ENCODE measurements at places on chromosomes 6 and 20.

DNA sequence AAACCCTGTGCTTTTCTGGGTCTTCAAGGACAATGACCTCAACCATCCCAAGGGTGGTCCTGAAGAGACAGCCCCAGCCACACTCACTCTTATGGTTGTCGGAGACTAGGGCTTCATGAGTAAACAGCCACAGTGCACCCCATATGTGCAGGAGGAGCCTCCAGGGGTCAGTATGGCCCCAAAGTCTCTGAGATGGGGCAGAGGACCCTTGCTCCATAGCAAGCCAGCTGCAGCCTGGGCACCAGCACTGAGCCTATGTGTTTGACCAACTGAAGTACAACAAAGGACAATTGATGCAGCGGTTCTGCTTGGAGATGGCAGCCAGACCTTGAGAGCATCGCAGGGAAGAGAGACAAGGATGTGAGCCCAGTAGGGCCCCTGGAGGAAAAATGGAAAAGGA, 112.2 kb downstream of the LRFN2 start:
- no peak for DNase-seq

GRCh38 chr6:12261502-12261901, 28.7 kb upstream of the EDN1 start:
- DNase-seq = no peak

DNA sequence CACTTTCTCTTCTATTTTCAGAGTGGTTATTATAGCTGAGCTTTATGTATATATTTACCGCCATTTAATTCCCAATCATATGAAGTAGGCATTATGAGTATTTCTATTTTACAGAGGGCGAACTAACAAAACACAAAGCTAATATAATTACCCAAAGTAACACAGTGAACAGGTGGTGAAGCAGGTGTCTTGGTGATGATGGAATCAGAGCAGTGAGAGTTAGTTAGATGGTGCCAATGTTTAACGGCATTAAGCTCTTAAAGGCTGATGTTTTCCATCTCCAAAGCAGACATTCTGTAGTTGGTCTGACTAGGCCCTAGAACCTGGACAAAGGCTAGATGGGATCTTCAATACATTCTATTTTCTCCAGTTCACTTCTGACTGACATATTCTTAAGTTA, 551.1 kb upstream of the SYNCRIP start:
- no peak for DNase-seq

DNA sequence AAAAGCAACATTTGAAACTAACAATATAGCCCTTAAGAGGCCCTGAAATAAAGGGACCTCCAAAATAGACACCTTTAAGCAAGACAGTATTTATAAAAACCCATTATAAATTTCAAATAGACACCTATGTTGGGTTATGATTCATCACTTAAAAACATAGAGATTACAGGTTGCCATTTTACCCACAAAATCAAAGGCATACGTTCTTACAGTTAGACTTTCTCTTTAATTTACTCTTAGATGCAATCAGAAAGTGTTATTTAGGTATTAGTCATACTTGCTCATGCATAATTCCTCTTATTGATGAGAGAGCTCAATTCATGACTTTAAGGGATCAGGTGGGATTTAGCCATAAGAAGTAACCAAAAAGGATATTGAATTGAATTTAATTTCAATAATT, 51.5 kb upstream of the TMEM200A start:
- no peak for DNase-seq

DNA sequence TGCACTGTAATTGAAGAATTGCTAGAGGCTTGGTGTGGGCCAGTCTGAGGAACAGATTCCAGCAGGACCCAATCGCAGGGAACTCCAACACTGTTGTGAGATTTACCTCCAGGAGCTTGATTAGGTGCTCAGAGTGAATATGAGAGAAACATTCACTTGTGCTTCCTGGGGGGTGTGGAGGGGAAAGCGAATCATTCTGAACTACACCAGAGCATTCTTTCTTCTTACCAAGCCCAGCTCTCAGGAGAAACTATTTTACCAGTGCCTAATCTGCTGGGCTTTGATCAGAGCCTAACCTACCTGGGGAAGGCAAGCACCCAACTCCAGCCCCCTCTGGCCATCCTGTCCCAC, 7.4 kb upstream of the SIRPB1 start:
- no peak for DNase-seq

GRCh38 chr6:73017476-73017875, 207.8 kb downstream of the KHDC1L start:
- DNase-seq = no peak

DNA sequence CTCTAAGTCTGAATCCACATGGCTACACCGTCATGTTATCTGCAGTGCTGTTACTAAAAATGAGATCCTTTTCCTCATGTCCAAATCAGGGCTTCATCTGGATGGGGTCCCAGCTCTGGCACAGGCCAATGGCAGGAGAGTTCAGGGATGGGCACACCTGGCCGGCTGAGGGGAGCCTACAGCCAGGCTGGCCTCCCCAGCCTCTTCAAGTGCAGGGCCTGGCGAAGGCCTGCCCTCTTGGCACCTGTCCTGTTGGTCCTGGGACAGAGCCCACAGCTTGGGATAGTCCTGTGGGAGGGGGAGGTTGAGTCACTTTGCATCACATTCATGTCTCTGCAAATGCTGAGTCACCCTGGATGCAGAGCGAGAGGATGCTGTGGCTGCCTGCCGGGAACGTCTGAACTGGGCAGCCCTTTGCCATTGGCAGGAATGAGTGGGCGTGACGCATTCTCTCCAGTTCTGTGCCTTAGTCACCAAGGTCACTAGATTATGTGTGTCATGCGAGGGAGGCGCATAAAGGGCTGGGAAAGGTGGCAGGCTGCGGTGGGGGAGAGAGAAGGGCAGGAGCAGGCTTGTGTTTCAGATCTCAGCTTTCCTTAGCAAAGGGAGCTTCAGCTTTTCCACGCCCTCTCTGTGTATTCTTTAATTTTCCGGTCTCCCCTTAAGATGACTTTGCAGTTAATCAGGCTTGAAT, 223.2 kb upstream of the ECI2 start:
- no peak for DNase-seq

GRCh38 chr6:14816116-14816859, 429.6 kb upstream of the JARID2 start:
- DNase-seq = no peak

- no peak for DNase-seq
Observed at GRCh38 chr20:41509316-41510200, 108.6 kb downstream of the CHD6 start.

DNA sequence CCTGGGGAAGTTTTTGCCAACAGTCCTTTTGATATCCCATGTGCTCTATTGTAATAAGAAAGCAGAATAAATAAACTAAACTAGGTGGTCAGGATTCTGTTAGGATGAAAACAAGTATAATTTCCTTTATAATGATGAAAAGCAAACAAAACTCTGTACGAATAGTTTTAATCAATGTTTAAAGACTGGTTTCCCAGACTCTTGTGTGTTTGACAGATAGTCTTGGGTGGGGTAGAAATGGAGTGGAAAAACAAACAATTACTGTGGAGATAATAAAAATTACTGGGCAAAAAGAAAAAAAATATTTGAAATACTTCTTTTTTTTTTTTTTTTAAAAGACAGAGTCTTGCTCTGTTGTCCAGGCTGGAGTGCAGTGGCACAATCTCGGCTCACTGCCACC, 152.1 kb upstream of the FLRT3 start:
- no peak for DNase-seq

GRCh38 chr20:63898882-63899558, 4.1 kb downstream of the DNAJC5 start:
- DNase-seq = no peak

- DNase-seq = no peak
Observed at GRCh38 chr6:145318952-145319351, 416.4 kb downstream of the EPM2A start.

DNA sequence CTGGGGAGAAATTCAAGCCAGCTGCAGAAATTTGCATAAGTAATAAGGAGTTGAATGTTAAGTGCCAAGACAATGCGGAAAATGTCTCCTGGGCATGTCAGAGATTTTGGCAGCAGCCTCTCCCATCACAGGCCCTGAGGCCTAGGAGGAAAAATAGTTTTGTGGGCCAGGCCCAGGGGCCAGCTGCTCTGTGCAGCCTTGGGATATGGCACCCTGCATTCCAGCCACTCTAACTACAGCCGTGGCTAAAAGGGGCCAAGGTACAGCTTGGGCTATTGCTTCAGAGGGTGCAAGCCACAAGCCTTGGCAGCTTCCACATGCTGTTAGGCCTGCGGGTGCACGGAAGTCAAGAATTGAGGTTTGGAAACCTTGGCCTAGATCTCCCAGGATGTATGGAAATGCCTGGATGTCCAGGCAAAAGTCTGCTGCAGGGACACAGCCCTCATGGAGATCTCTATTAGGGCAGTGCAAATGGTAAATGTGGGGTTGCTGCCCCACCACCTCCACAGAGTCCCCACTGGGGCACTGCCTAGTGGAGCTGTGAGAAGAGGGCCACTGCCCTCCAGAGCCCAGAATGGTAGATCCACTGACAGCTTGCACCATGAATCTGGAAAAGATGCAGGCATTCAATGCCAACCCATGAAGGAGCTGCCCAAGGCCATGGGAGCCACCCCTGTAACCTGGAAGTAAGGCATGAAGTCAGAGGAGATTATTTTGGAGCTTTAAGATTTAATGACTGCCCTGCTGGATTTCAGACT, 126.5 kb downstream of the DTNBP1 start:
- no peak for DNase-seq

DNA sequence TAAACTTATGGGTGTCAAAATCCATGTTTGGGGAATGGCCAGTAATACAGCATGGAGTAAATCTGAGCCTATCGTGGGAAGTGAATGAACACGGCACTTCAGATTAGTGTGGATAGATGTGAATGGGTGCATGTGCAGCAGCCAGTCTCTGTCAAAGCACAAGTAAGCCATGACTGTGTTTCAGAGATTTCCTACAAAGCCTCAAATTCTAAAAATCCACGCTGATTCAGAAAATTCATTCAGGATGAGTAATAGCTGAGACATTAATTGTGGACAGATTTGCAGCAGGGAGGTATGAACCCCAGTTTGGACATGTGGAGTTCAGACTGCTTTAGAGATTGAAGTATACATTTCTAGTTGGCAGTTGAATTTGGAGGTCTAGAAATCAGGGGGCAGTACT, 115.1 kb downstream of the QKI start:
- no peak for DNase-seq

GRCh38 chr6:55643861-55644260, 64.9 kb upstream of the HMGCLL1 start:
- no peak for DNase-seq

DNA sequence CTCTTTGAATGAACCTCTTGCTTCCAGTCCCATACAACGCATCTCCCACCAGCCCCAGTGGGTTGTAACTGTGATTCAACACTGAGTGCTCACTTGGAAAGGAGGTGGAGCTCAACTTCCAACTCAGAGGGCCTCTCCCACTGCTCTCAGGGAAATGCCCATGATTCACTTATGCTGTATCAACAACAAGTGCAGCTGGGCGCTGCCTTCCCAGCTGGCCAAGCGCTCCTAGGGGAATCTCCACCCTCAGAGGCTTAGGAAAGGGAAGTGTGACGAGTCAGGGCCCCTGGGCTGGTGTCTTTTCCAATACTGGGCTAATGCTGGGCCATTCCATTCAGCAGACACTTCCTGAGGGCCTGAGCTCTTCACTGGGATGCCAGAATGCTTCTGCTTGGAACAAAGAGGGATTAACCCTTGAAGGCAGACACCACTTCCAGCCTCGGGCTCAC, 8.1 kb upstream of the OCSTAMP start:
- DNase-seq = no peak

- no peak for DNase-seq
Observed at GRCh38 chr6:127096167-127096566, 22.3 kb upstream of the RSPO3 start.

GRCh38 chr6:169263836-169264608, 10.4 kb upstream of the THBS2 start:
- DNase-seq = no peak

DNA sequence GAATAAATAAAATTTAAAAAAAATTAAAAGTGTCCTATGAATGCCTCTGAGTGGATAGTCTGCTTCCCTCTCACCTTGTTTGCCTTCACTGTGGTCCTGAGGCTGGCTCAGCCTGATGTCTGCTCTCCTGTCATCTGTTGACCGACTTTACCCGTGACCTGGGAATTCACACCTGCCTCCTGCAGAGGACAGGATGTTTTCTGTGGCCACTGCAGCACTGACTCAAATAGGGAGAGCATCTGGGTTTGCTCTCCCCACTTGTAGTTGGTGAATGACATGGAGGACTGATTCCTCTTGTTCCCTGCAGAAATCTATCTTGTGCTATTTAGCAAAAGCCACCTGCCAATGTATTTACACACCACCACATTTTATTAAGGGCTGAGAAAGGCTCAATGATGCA, 52.4 kb upstream of the ERVFRD-1 start:
- DNase-seq = no peak

GRCh38 chr6:11011787-11012234, 32.3 kb downstream of the ELOVL2 start:
- no peak for DNase-seq

DNA sequence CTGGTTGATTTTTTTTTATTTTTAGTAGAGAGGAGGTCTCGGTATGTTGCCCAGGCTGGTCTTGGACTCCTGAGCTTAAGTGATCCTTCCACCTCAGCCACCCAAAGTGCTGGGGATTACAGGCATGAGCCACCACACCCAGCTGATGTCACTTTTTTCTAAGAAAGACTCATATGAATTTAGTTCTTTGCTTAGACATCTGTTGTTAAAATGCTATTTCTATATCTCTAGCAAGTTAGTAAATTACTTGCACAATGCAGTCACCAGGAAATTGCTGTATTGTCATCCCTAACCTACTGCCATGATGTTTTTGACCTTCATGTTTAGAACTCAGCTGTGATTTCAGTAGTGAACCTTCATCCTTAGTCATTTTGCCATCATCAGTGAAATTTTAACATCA, 5.7 kb downstream of the KDM1B start:
- no peak for DNase-seq

- no peak for DNase-seq
Observed at GRCh38 chr6:149387779-149388512, 12.1 kb upstream of the SUMO4 start.

DNA sequence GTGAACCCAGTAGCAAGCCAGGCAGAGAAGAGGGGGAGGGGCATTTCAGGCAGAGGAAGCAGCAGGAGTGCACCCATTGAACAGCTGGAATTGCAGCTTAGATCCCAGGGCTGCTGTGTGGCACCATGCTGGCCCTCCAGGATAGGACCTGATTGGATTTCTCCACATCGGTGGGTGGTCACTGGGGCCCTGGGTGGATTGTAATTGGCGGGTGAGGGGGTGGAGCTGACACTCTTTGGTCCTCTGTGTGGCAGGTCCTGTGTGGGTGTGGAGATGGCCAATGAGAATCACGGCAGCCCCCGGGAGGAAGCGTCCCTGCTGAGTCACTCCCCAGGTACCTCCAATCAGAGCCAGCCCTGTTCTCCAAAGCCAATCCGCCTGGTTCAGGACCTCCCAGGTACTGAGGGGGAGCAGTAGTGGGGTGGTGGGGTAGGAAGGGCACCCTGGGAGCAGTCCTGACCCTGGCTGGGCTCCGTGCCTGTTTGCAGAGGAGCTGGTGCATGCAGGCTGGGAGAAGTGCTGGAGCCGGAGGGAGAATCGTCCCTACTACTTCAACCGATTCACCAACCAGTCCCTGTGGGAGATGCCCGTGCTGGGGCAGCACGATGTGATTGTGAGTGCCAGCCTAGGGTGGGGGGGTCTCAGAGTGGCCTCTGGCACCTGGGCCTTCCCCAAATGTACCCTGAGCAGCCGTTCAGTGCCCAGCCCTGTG, 4.4 kb downstream of the PCIF1 start:
- DNase-seq = no peak

GRCh38 chr20:61520076-61520892, 268.2 kb downstream of the CDH4 start:
- no peak for DNase-seq

- no peak for DNase-seq
Observed at GRCh38 chr6:15508441-15508871, 154.4 kb downstream of the DTNBP1 start.

Measured in naive B cell (primary cell).